T-helper 2 cell treated with Interferon-gamma antibody and Interleukin-4, amounts not matched to agents 5 μg/mL and 100 μg/mL, for 36 hours (primary cell): ENCODE measurements at places on chromosomes 6 and 20.

DNA sequence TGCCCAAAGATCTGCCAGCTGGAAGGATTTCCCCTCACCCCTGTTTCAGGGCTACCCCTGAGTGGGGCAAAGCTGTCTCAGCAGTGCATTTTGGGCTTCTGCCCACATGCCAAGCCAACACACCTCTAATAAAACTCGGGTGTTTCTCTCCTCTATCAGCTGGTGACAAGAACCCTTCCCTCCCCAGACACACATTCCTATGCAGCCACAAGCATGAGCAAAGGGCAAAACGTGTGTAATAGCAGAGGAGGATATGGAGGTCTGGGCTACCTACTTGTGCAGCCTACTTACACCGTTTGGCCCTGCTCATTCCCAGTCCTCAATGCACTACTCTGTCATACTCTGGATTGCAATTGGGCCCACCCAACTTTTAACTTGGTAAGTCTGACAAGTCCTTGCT, 101.3 kb downstream of the IYD start:
- no peak for DNase-seq

GRCh38 chr6:134574491-134574890, 256.6 kb upstream of the SGK1 start:
- DNase-seq, result no peak

DNA sequence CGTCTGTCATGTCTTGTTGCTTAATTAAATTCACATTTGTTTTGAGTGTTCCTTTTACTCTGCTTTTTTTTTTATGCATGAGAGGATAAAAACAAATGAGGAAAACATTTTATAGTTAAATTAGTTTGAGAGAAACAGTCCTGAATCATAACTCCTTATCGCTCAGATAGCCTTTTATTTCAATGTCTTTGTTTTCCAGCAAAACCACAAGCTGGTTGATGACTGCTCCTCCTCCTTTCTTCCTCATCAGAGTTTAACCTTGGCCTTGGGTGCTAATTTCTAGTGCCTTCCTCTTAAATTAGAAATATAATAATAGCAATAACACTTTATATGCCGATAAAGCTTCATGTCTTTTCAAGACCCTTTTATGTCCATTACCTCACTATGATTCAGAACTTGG, 3.1 kb downstream of the NOX3 start:
- DNase-seq, result no peak

- DNase-seq, result no peak
These were observed 10.8 kb upstream of the EEF1E1 start for GRCh38 chr6:8113131-8113654.

- no peak for DNase-seq
These were observed 277.9 kb upstream of the BMP2 start for GRCh38 chr20:6489361-6490171.

DNA sequence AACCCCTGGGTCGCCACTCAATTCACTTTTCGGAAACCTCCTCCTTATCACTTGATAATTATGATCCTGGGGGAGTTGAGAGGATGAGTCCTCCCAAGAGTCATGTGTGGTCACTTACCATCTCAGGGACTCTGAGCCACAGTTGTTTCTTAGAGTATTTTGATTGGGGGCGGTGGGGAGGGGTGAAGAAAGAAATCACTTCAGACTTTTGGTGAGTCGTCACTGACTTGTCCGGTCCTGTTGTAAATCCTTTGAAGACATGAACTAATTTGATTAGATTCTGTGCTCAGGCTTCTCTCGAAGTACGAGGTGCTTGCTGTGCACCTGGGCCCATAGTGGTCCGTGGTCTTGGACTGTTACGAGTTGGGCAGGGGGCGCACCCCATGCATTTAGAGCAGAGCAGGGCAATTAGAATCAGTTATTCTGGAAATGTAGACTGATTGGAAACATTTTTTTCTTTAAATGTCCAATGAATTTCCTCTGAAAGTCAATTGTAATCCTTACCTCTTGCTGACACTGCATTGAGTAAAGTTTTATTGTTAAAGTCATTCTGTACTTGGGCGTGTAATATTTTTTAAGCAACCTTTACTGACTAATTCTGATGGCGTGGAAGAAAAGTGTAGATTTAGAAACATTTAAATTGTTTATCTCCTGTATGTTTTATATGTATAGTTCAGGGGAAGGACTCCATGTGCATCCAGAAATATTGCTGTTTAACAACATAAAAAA, 173.4 kb downstream of the SLC16A10 start:
- DNase-seq, result no peak

DNA sequence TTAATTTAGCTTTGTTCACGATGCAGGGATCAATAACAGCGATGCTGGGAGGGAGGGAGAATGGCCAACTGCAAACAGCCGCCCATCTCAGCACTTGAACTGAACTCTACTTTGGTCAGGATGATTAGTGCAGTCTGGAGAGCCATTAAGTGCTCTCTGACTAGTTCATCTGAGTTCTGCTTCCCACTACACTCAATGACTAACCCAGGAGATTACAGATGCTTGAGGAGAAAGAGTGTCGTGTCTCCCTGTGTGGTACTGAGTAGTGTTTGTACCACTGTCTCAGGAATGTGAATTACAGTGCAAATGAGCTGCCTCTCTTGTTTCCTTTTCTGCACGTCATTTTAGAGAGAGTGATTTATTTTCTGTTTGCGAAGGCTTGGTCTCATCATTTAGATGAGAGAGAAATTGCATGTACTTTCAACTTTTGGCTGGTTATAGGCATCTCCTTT, 23.5 kb downstream of the CARMIL1 start:
- no peak for DNase-seq

DNA sequence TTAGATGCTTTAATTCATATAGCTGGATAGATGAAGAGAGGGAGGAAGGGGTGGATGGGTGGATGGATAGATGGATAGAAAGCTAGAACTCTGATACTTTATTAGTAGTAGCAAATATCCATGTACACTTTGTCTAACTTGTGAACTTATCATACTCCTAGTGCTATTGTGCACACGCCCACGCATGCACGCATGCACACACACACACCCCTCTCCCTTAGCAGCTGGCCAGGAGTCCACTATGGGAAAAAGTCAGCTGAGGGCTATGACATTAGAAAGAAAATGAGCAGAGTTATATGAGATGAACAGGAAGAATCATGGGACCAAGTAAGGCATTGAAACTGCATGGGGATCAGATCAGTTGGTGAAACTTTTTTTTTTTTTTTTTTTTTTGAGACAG, 28.6 kb downstream of the TAB2 start:
- DNase-seq, result no peak

DNA sequence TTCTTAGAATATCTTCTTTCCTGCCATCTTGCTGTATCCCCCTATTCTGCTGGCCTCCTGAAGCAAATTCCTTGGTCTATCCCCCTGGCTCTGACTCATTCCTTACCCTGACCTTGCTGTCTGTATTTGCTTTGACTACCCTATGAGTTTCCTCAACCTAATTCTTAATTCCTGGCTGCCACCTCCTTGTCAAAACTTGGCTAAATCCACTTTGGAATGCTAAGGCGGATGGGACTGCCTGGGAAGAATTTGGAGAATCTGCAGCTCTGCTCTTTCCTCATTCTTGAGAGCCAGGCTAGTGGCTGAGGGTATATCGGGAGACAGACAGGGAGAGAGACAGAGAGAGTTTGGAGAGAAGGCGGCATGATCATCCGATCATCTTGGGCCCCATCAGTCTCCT, 24.4 kb downstream of the CAP2 start:
- DNase-seq, result no peak

DNA sequence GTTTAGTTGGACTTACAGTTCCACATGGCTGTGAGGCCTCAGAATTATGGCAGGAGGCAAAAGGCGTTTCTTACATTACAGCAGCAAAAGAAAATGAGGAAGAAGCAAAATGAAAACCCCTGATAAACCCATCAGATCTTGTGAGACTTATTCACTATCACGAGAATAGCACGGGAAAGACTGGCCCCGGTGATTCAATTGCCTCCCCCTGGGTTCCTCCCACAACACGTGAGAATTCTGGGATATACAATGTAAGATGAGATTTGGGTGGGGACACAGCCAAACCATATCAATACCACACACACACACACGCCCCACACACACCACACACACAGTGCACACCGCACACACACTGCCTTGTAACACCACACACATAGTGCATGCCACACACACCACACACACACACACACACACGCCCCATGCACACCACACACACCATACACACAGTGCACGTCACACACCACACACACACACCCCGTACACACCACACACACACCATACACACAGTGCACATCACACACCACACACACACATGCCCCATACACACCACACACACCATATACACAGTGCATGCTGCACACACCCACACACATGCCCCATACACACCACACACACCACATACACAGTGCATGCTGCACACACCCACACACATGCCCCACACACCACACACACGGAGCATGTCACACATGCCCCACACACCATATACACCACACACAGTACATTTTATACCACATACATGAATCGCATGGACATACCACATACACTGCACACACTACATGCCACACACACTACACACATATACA, 310.5 kb downstream of the TAF4 start:
- DNase-seq, result no peak

DNA sequence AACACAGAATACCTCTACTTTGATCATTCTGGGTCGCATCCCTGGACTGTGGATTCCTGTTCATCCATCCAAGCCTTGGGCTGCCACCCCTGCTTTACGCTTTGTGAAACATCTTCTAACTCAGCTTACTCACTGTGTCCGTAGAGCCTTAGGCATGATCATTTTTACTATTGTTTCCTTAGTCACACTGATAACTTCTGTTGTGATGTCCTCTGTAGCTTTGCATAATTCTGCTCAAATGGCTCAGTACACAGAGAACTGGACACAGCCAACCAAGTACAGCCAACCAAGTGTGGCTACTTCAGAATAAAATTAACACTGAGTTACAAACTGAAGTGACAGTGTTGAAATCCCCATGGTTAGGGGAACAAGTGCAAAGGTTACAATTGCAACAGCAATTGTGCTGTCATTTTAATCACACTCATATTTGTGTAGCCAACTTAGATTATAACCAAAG, 8.6 kb upstream of the FKBP1A start:
- no peak for DNase-seq

- no peak for DNase-seq
These were observed 118.4 kb downstream of the ANKRD60 start for GRCh38 chr20:58109918-58110635.

DNA sequence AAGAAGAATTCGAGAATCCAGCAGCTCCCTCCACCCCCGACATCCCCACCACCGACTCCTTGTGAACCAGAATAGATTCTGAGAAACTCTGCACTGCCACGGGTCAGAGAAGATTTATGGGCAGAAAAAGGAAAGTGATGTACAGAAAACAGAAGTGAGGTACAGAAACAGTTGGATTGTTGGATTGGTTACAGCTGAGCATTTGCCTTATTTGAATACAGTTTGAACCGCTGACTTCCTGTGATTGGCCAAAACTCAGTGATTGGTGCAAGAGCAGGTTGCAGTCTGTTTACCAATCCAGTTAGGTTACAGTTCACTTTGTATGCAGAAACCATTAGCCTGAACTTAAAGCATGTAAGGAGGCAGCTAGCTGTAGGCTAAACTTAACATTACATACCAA, 131.2 kb upstream of the HDDC2 start:
- DNase-seq, result no peak

- DNase-seq, result no peak
These were observed 15.2 kb downstream of the SLC35B3 start for GRCh38 chr6:8420031-8420588.

GRCh38 chr6:31717499-31718222, 2.5 kb downstream of the LY6G6D start:
- no peak for DNase-seq

- DNase-seq, result peak; percentile 54
These were observed 58.4 kb downstream of the TRIM38 start for GRCh38 chr6:26021001-26021349.

DNA sequence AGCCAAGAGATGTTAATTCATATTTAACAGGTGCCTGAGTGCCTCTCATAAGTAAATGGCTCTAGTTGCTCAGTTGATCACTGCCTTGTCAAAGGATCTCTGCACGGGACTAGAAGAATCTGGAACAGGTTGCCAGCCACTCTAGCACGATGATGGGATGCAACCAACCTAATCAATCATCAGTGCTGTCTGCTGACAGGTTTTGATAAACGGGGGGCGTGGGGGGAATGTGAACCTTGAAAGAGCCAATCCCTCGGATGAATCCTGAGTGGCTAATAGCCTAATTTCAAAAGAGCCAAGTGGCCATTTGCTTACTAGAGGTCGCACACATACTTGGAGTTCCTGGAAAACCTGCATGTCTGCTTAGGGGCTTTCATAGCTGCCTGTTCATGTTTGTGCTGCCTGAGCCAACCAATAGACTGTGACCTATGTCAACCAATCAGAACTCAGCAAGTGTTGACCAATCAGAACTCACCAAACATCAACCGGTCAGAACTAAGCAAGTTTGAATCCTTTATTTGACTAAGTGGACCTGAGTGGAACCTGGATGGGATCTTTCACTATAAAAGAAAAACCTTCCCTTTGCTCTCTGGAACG, 43.5 kb upstream of the ECI2 start:
- DNase-seq, result no peak

GRCh38 chr6:36840432-36841403, 1.5 kb upstream of the CPNE5 start:
- DNase-seq, result no peak

DNA sequence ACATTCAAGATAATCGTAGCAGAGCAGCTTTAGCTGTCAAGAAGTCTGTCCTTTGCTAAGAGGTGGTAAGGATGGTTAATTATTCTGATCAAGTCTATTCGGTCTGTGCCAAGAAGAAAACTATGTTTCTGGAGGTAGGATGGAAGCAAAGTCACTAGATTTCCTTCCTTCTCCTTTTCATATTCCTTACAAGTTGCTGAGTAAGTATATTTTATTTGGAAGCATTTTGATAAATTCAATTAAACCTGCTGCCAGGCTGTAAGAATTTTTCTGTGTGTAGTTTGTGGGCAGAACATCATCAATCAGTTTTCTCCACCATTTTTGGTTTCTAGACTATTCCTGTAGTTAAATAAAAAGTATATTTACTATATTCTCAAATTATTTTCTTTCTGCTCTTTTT, 311.3 kb downstream of the PRKN start:
- no peak for DNase-seq

DNA sequence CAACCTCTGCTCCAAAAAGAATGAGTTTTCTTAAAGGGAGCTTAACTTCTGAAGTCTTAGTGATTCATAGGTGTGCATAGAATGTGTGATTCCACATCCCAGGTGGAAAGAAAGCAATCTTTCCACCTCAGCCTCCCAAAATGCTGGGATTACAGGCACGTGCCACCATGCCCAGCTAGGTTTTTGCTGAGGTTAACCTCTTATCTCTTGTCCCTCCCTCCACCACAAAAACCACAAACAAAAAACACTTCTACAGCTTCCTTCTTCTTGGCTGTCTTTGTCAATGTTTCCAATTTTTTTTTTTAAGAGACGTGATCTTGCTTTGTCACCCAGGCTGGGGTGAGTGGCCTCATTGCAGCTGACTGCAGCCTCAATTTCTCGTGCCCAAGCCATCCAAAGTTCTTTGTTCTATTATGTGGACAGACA, 8.1 kb upstream of the CSE1L start:
- DNase-seq, result peak; percentile 30

GRCh38 chr6:52201493-52201892, 15.3 kb downstream of the IL17A start:
- no peak for DNase-seq
